PC-9 (cell line): ENCODE measurements at places on chromosomes 13 and 19.

DNA sequence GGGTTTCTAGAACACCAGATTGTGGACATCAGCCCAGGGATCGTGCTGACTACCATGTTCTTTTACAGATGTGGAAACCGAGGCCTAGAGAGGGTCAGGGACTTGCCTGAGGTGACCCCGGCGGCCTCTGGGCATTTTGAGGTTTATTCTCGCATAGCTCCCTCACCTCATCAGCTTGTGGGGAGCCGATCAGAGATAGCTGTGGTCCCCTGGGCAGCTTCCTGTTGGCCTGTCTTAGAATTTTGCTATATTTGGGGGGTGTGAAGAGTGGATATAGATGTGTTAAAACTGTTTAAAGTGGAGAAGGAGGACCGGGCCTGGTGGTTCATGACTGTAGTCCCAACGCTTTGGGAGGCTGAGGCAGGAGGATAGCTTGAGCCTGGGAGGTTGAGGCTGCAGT is 6.9 kb downstream of the ARHGEF1 start:
- H3K4me1 ChIP-seq: peaks cover 31% of the 10 kb centered on the region
- no peak overlapping the region for H3K4me3 ChIP-seq
- peaks cover 13% of the 10 kb centered on the region; the same call in 1 of the 2 replicates for H3K36me3 ChIP-seq
- no peak for DNase-seq
- no peak overlapping the region for H3K27ac ChIP-seq

GRCh38 chr19:35478794-35479677 is 11.2 kb downstream of the KRTDAP start:
- no peaks in the 10 kb centered on the region for H3K36me3 ChIP-seq
- no peak overlapping the region for H3K27ac ChIP-seq
- H3K4me3 ChIP-seq: no peak overlapping the region
- no peaks in the 10 kb centered on the region for H3K4me1 ChIP-seq

DNA sequence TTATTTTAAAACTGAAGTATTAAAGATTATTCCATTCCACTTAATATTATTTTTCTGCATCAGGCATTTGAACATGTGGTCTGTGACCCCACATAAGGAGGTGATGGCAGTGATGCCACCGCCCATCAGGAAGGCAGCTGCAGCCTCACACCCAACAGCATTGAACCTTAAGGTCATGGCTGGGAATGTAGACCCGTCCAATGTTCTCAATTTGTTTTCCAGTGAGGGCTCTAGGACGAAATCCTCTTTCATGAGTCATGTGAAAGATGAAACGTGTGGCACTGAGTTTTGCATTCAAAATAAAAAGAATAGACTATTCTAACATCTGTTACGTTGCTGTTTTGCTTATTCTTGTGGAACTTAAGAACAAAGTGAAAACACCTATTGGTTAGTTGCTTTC is 74.5 kb upstream of the ANKRD10 start:
- no peak overlapping the region for H3K27ac ChIP-seq
- no peak overlapping the region for H3K4me3 ChIP-seq
- no peaks in the 10 kb centered on the region for H3K4me1 ChIP-seq
- DNase-seq: no peak
- no peaks in the 10 kb centered on the region for H3K36me3 ChIP-seq

GRCh38 chr13:23683084-23683483 is 112.9 kb downstream of the TNFRSF19 start:
- H3K4me1 ChIP-seq: no peaks in the 10 kb centered on the region
- H3K36me3 ChIP-seq: no peaks in the 10 kb centered on the region
- no peak overlapping the region for H3K27ac ChIP-seq
- peaks cover 11% of the 10 kb centered on the region; the same call in 1 of the 2 replicates for H3K27me3 ChIP-seq

GRCh38 chr19:35959968-35960320 is 23.8 kb downstream of the LRFN3 start:
- no peaks in the 10 kb centered on the region for H3K4me1 ChIP-seq
- H3K27me3 ChIP-seq: peaks cover 27% of the 10 kb centered on the region
- DNase-seq: no peak
- H3K27ac ChIP-seq: no peak overlapping the region
- no peak overlapping the region for H3K4me3 ChIP-seq

- H3K4me1 ChIP-seq: peaks cover 28% of the 10 kb centered on the region
- no peaks in the 10 kb centered on the region for H3K36me3 ChIP-seq
- H3K4me3 ChIP-seq: no peak overlapping the region
- no peak for DNase-seq
- no peaks in the 10 kb centered on the region for H3K27me3 ChIP-seq
These were observed 25.2 kb downstream of the CPT1C start for GRCh38 chr19:49716154-49716553.
